ENCODE measurements at places on chromosomes 2 and 18. TPM values are rescaled to one million over a fixed set of nuclear protein-coding genes. Genes with fewer than 3 reads are reported as not detected.

The KCNIP3 gene
- total RNA-seq = 0.21 TPM

The C1GALT1C1L gene
- total RNA-seq = 0.74 TPM

The ANKRD36C gene
- total RNA-seq = 108 TPM

The HS1BP3 gene
- total RNA-seq = 27.8 TPM

The NEUROD1 gene
- total RNA-seq = not detected

The SULT1C4 gene
- 28.2 TPM for total RNA-seq

The ST6GAL2 gene
- not detected for total RNA-seq

The STPG4 gene
- total RNA-seq = 0.53 TPM

The INPP5D gene
- total RNA-seq = 43.3 TPM

The POU3F3 gene
- total RNA-seq = not detected

The IKZF2 gene
- 0.46 TPM for total RNA-seq

The PDE1A gene
- total RNA-seq = 0.83 TPM

The DUSP2 gene
- 0.33 TPM for total RNA-seq

The SCN2A gene
- not detected for total RNA-seq

The RAB27B gene
- not detected for total RNA-seq

The LOXHD1 gene
- not detected for total RNA-seq

The EGR4 gene
- total RNA-seq = not detected

All from endothelial cell of umbilical vein (primary cell).